ENCODE measurements at places on chromosomes 12 and 14.

DNA sequence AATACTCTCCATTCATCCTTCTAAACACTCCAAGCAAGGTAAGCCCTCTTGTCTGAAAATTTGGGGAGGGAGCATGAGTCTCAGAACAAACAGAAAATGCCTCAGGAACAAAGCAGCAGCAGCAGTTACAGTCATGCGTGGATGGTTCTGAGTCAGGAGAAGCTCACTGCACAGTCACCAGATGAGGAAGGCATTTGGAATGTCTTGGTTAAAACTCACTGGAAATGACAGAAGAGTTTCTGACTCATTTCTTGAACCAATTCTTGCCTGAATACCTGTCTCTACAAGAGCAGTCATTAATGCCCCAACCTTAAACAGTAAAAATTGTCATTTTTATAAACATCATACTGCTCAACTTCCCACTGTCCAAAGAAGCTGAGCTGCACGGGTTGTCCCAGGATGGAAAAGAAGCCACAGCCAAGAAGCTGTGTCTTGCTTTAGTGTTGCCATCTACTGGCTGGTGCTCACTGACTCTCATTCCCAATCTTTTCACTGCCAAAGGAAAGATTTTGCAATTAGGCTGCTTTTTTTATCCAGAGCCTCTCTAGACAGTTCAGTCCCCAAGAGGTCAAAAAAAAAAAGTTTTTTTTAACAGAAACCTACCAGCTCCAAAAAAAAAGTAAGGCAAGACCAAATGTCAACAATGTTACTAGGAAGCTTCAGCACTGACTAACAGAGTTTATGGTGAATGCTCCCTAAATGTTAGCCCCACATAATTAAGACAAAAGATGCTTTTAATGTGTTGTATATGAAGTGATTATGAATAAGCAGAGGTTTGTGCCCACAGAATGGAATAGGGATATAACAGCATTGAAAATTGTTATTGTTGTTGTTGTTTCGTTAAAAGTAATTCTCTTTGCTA, 40.4 kb downstream of the KICS2 start:
- no peaks in the 10 kb centered on the region for H3K27me3 ChIP-seq
- H3K4me3 ChIP-seq, result peak overlapping the region; percentile 17
- no peaks in the 10 kb centered on the region for H3K36me3 ChIP-seq
- DNase-seq, result peak; percentile 95

- H3K27me3 ChIP-seq, result no peaks in the 10 kb centered on the region
- no peak overlapping the region for H3K4me3 ChIP-seq
- peak overlapping the region; percentile 25 for H3K27ac ChIP-seq
- H3K36me3 ChIP-seq, result no peaks in the 10 kb centered on the region
- DNase-seq, result peak; percentile 70
- H3K4me1 ChIP-seq, result peaks cover 6% of the 10 kb centered on the region
Observed at GRCh38 chr12:86914721-86915120, 658.5 kb upstream of the MGAT4C start.

- H3K4me3 ChIP-seq, result peak within 1 kb of the TSS; percentile 97
- peaks cover 19% of the 10 kb centered on the region for H3K36me3 ChIP-seq
- no peaks in the 10 kb centered on the region for H3K27me3 ChIP-seq
Observed at GRCh38 chr12:27710592-27711316, at the start of gene MRPS35. Gene MRPS35, plus strand, starts transcription at chr12:27710832. Its CDS starts 12 bp downstream, at chr12:27710844.

DNA sequence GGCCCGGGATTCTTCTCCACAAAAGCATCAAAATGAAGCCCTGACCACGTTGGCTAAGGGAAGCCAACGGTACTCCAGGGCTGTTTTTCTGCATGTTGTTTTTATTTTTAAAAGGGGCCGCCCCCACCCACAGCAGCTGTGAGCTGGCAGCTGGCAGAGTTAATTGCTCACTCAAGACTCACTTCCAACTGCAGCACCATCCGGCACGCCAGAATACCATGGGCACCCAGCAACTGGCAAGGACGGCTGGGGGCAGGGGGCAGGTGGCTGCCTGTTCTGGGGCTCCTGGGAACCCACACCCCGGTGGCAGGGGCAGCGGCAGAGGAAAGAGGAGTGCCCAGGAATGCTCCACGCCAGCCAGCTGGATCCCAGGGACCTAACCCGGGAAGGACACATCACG, 44.3 kb downstream of the NCOR2 start:
- peak overlapping the region; percentile 16 for H3K27ac ChIP-seq
- peaks cover 50% of the 10 kb centered on the region for H3K4me1 ChIP-seq
- peak; percentile 27 for DNase-seq
- no peaks in the 10 kb centered on the region for H3K27me3 ChIP-seq
- no peak overlapping the region for H3K4me3 ChIP-seq

DNA sequence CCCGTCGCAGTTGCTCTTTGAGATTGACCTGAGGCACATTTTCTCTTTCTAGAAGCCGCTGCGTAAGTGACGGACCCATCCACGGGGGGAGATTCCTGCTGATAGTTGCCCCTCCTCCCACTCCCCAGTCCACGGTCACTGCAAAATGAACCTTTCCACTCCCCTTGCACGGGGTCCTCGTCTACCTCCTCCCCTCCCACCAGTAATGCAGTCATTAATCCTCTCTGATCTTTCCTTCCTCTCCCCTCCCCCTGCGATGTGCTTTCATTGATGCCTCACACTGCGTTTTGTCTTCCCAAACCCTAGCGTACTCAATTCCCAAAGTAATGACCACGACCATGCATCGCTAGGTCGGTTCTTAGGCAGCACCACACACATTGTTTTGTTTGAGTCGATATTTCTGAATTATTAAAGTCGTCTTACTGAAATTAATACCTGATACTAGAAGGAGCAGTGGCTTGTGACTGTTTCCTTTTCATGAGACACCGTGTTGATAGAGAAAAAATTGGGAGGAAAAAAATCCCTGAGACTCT, 857 bp downstream of the ETNK1 start:
- H3K27me3 ChIP-seq, result no peaks in the 10 kb centered on the region
- H3K36me3 ChIP-seq, result peaks cover 7% of the 10 kb centered on the region
- peak overlapping the region; percentile 99 for H3K27ac ChIP-seq
- peaks cover 25% of the 10 kb centered on the region for H3K4me1 ChIP-seq
- peak; percentile 65 for DNase-seq

- DNase-seq, result peak; percentile 53
- no peak overlapping the region for H3K27ac ChIP-seq
- H3K4me1 ChIP-seq, result no peaks in the 10 kb centered on the region
- H3K4me3 ChIP-seq, result no peak overlapping the region
- H3K36me3 ChIP-seq, result no peaks in the 10 kb centered on the region
Observed at GRCh38 chr14:55869397-55870049, 248.7 kb upstream of the PELI2 start.

- H3K4me3 ChIP-seq, result no peak overlapping the region
- no peak for DNase-seq
- H3K36me3 ChIP-seq, result no peaks in the 10 kb centered on the region
- no peak overlapping the region for H3K27ac ChIP-seq
Observed at GRCh38 chr12:162467-163307, 51.3 kb downstream of the SLC6A12 start.

GRCh38 chr12:24121911-24122310, 172.4 kb upstream of the SOX5 start:
- H3K4me3 ChIP-seq, result no peak overlapping the region
- no peak for DNase-seq
- H3K27me3 ChIP-seq, result no peaks in the 10 kb centered on the region
- H3K36me3 ChIP-seq, result no peaks in the 10 kb centered on the region
- H3K27ac ChIP-seq, result no peak overlapping the region

GRCh38 chr12:129911428-129912049, 7.7 kb upstream of the TMEM132D start:
- H3K4me3 ChIP-seq, result no peak overlapping the region
- peak; percentile 65 for DNase-seq

DNA sequence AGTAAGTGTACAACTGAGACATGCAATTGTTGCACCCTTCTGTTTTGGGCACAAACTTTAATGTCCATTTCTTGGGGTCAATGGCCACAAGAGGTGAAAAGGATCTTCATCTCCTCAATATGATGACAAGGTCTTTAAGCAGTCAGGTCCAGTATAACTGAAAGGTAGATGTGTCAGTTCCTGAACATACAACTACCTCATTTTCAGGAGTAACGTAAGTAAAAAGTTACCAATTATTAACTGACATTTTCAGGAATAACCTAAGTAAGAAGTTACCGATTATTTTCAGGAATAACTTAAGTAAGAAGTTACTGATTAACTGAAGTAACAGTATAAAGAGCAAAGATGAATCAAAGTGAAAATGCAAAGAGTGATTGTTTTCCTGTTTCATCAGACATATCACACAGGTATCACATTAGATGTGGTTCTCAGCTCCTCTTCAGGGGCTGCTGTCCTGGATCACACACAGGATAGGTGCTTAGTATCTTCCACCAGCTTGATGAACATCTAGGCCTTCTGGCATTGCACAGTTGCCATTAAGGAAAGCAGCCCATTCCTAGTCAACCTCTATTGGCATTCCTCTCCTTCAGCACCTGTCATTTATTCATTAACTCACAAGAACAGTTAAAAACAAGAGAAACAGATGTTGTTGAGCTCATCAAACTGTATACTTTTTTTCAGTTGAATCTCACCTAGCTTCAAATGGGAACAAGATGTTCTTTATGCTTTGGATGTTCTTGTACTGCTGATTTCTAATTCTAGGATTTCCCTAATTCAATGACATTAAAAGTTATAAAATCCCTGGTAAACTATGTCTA, 200.0 kb downstream of the FOXG1 start:
- no peak for DNase-seq
- peaks cover 100% of the 10 kb centered on the region for H3K27me3 ChIP-seq
- H3K4me3 ChIP-seq, result no peak overlapping the region
- H3K27ac ChIP-seq, result no peak overlapping the region
- H3K36me3 ChIP-seq, result no peaks in the 10 kb centered on the region
- no peaks in the 10 kb centered on the region for H3K4me1 ChIP-seq

Measured in MCF 10A (cell line).